Skin of body (tissue), 3 donors: ENCODE measurements at places on chromosomes 1 and 21.

DNA sequence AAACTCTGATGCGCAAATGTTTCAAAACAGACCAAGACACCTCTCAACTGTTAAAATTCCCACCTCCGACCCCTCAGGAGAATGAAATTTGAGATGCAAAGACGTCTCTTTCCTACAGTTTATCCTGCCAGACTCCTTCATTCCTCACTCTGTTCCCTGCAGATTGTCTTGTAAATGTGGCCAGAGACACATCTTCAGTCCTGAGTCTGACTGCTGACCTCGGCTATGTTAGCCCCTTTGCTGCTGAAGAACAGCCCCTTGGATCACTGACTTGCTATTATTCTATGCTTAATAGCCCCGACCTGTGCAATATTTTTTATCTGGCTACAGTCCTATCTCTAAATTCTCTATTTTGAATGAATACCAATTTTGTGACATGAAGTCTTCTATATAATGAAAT, 16.6 kb upstream of the ESRRG start:
- DNase-seq = no peak

DNA sequence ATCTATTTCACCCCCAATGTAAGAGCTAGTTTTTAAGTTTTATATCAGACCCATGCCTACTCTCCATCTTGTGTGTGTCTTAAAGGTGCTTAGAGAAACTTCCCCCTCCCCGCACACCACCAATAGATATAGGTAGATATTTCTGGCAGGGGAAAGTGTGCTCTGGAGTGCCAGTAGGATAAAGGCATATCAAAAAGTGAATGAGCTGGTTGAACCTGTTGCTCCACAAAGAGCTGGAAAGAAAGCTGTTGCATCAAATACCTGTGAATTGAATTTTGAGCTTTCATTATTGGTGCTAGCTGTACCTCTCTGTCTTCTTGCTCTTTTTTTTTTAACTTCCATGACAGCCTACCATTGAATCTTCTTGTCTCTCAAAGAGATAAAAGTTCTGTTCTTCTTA, 32.8 kb downstream of the ARID1A start:
- DNase-seq = no peak

DNA sequence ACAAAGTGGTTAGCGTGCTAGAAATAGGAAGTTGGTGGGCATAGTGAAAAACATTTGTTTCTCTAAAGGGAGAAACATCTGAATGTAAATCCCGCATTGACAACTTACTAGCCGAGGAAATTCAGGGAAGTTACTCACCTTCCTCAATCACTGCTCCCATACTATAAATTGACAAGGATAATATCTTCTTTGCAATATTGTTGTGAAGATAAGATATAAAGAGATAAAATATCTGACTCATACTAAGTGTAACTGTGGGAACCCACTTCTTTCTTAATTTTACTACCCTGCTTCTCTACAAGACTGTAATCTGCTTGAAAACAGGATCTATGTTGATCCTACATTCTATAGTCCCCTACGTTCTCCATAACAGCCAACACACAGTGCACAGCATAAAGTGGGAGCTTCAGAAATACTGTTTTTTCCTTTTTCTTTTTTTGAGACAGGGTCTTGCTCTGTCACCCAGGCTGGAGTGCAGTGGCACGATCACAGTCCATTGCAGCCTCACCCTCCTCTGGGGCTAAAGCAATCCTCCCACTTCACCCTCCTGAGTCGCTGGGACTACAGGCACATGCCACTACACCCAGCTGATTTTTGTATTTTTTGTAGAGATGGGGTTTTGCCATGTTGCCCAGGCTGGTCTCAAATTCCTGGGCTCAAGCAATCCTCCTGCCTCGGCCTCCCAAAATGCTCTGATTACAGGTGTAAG, 57.4 kb upstream of the C1orf21 start:
- DNase-seq = no peak

- DNase-seq = peak; percentile 93
Measured at GRCh38 chr1:8169364-8170058, 143.4 kb upstream of the ERRFI1 start.

- peak; percentile 65 for DNase-seq
Measured at GRCh38 chr1:8015036-8015808, 10.9 kb downstream of the ERRFI1 start.

- DNase-seq = no peak
Measured at GRCh38 chr1:37893673-37894072, 34.3 kb upstream of the MTF1 start.

- no peak for DNase-seq
Measured at GRCh38 chr1:205493241-205494085, 11.0 kb upstream of the CDK18 start.

- no peak for DNase-seq
Measured at GRCh38 chr1:19644681-19645410, 735 bp downstream of the NBL1 start.

- no peak for DNase-seq
Measured at GRCh38 chr1:36151845-36152203, 2.5 kb upstream of the TRAPPC3 start.

- no peak for DNase-seq
Measured at GRCh38 chr1:226568975-226569741, 20.6 kb downstream of the STUM start.

- DNase-seq = no peak
Measured at GRCh38 chr1:54517496-54517895, 30.5 kb upstream of the ACOT11 start.

DNA sequence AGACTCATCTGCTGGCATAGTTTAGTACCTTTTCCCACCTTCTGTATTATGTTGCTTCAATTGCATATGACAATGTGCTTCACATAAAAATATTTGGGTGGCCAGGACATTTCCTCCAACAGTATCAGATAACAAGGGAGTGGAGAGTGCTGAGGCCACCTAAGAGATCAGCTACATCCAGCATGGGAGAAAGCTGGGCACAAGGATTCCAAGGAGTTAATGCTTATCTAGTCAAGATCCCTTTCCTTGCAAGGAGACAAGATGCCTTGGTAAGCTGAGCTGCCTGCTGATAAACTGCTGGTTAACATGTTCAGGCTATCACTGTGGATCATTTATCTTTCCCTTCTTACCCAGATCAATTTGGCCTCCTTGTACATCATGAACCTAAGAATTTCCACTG, 5.4 kb downstream of the TACSTD2 start:
- no peak for DNase-seq

DNA sequence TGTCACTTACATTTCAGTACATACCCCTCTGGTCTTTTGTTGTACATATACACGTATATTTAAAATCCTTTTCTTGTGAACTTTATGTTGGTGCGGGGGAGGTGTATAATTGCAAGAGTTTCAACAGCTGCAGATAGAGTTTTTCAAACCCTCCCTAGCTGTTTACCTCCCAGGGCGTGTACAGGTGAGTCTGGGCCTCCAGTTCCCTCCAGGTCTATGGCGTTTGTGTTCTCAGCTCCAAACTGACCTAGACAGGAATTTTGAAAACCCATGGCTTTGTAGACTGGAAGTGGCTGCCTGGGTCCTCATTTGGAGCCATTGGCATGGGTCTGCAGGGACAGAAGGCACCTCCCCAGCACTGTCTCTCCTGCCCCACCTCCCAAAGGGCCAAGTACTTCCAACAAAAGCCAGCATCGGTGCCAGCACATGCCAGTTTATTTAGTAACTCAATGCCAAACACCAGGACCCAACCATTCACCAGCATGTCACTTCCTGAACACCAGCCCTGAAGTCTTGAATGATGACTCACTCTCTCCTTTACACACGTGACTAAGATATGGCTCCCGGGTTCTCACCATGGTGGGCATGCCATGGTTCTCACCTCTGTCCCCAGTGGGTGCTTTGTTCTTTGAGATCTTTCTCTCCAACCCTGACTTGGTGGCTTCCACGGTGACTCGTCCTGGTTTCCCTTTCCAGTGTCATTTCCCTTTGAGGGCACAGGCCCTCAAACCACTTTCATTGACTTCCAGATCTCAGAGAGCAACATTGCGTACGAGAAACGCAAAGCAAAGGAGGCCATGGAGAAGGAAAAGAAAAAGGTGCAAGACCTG, 57.3 kb upstream of the EFHD2 start:
- no peak for DNase-seq

DNA sequence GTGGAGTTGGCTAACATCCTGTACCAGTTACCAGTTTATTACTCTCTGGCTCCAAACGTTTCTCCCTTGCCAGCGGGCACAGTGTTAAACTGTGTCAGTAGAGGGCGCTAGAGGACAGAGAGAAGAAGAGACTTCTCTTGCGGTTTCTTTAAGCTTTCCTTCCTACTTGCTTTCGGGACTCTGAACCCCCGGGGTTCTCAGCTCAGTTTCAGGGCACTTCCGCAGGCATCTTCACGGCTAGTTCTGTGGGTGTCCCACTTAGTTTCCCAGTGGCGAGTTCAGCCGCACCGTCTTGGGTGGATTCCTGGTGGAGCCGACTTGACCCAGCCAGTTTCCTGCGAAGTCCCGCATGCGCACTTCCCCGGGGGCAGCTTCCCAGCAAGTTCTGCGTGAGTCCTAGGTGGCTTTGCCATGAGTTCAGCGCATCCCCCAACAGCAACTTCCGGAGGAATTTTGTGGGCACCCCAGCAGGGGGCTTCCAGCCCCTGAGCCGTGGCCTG, 37.9 kb upstream of the BTG2 start:
- DNase-seq = peak; percentile 72

DNA sequence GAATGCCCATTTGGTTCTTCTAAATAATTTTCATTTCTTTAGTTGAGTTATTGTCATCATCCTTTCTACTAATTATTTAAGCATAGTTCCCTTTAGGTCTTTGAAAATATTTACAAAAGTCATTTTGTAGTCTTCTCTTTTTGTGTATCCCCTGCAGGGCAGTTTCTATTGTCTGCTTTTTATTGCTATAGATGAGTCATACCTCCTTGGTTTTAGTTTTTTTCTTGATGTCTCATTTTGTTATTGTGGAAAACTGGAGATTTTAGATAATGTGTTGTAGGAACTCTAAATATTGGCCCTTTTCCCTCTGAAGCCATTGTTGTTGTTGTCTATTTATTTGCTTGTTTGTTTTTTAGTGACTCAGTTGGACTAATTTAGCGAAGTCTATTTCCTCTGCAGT, 387.9 kb downstream of the NUF2 start:
- DNase-seq = no peak

GRCh38 chr21:38439957-38440356, 58.3 kb downstream of the ERG start:
- no peak for DNase-seq

DNA sequence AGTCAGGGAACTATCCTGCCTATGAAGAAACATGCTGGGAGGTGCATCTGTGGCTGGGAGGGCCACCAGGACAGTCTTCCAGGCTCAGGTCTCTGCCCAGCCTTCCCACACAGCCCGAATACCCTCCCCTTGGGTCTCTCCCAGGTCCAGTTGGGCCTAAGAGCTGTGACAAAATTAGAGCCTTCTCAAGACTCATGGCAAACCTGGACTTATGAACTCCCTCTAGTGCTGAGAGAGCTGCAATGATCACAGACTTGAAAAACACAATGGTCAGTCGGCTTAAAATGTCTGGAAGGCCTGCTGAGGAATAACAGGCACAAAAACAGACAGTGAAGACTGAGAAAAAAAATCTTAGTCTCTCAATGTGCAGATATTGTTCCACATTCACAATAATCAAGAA, 325.1 kb downstream of the BRINP2 start:
- no peak for DNase-seq

DNA sequence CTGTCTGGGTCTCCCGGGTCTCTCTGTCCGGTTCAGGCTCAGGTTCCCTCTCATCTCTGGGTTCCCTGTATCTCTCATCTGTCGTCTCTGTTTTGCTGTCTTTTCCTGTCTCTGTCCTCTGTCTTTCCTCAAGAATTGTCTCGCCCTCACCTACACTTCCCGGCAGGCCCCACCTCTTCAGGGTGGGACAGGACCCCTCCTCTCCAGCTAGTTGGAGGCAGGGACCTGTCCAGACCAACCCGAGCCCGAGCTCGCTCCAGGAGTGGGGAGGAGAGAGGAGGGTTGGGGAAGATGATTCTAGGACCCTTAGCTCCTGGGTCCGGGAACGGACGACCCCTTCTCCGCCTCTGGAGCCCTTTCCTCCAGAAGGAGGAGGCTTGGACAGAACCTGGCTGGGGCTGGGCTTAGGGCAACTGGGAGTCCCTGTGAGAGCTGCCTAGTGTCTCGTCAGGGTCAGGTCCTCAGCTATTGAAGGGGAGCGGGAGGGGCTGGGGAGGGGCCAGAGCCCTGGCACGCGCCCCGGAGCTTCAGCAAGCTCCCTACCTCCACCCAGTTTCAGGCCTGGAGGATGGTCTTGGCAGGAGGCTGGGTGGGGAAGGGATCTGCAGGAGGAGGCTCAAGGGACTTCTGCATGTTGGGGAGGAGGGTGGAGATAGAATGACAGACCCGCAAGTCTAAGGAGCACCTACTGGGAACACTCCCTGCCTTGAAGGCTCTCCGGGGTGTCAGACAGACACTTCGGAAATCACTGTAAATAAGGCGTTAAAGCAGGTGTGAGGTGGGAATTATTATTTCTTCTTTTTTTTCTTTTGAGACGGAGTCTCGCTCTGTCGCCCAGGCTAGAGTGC, 26.3 kb upstream of the EPB41 start:
- DNase-seq = no peak

DNA sequence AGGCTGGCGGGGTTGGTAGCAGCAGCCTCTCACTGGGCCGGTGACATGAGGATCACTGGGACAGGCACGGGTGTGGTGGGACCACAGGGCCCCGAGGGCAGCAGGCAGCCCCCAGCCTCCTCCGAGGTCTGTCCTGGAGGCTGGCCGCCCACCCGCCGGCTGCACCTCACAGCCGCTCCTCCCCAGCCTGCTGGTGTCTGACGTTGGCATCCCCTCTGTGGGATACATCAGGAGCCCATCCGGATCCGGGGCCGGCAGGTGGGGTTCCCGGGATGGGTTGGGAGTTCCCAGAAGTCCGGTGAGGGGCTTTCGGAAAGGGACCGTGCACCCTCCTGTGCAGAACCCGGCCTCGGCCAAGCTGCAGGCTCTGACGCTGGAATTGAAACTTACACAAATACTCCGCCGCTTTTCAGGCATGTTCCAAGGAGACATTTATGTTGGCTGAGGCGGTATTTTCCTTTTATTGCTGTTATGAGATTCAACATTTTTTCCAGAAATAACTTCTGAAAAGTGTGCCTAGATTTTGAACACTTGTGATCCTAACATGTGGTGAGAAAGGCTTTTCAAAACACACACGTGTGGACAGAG, 142.1 kb upstream of the ARHGEF16 start:
- peak; percentile 36 for DNase-seq

DNA sequence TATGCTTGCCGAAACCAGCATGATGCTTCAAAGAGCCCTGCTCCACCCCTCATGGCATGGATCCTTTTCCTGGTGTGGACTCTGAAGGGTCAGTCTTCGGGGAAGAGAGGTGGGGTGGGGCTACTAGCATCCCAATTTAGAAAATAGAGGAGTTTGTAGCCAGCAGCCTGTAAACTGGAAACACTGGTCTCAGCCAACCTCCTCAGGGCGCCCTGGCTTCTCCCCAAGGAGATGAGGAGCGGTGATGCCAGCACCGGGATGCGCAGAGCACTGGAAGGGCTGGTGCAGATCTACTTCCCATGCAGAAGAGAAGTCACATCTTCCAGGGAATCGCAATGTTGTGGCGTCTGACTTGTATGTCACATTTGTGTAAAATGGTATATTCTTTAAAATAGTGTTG, 6.4 kb upstream of the IKBKE start:
- DNase-seq = no peak

DNA sequence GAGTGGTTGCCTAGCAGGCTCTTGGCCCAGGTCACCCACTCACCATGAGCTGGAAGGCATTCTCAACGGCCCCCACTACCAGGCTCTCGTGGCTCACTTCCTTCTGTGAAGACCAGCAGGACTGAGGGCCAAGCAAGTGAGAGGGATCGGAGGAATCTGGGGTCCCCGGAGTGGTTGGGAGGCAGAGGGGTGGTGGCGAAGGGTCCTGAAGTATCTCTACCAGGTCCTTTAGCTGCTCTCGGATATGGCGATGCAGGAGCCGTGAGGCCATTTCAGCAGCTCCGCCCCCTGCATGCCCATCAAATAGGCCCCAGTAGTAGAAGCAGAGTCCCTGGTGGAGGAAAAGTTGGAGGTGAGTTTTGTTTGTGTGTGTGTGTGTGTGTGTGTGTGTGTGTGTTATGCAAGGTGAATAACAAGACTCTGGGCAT, 2.4 kb downstream of the PPM1J start:
- no peak for DNase-seq
